ENCODE measurements at places on chromosomes 12 and 14.
A peak's percentile ranks its signal among the peaks of the same experiment; 100 is the strongest.

DNA sequence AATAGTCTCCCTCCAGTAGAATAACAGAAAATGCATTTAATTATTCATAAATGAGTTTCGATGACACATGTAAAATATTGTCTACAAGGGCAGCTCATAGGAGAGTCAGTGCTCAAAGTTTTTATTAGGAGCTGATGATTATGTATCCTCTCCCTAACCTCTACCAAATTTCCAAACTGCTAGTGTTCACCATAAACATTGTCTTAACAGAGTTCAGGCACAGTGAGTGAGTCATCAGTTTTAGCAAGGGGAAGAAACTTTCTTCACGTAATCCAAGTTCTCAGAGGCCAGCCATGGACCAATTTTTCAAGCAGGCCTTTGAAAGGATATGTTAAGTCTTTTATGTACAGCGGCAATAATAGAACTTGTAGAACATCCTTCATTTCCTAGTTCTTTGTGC, 649.2 kb upstream of the MIS18BP1 start:
- no peak for DNase-seq

DNA sequence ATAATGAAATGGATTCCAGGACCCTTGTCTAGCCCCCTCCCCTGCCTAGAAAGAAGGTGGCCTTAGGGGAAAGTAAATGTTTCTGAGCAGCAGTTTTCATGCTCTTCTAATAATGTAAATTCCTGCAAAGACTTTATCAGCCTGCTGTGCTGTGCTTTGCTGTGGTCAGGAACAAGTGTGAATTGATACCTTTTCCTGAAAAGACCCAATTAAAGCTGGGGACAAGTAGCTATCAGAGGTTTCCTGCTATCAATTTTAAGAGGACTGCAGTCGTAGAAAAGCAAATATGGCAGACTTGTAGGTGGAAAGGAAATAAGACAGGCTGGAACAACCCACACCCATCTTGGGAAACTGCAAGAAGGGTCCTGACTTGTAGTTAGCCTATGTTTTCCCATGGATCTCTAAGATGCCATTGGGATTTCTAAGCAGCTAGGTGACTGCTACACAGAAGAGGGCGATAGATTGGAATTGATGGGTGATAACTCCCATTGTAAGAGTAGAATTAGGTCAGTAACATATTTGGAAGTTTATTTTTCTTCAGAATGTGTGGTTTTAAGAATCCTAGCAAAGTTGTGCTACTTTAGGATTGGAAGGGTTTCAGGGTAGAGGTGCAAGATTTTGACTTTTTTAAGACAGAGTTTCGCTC, 3.1 kb downstream of the DYNLL1 start:
- DNase-seq: no peak

- DNase-seq: no peak
These were observed 24.8 kb downstream of the ALDH2 start for GRCh38 chr12:111791507-111791906.

- DNase-seq: no peak
These were observed 5.8 kb downstream of the NID2 start for GRCh38 chr14:52063052-52063462.

DNA sequence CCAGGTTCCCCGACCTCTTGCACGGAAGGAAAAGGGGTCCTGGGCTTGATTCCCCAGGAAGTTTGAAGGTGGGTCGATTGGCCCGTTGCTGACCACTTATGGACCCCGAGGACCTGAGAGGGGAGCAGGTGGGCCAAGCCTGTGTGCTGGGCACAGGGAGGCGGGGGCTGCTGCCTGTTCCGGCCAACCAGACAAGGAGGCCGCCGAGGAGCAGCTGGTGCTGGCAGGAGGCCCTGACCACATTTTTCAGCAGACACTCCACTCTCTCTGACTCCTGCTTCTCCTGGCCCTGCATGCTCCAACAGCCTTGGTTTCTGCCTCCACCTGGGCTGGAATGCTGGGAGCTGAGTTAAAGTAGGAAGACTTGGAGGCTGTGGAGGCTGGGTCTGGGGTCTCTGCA, 42.8 kb downstream of the NOS1 start:
- DNase-seq: no peak

- no peak for DNase-seq
These were observed 338.2 kb downstream of the TRHDE start for GRCh38 chr12:72610342-72610741.

DNA sequence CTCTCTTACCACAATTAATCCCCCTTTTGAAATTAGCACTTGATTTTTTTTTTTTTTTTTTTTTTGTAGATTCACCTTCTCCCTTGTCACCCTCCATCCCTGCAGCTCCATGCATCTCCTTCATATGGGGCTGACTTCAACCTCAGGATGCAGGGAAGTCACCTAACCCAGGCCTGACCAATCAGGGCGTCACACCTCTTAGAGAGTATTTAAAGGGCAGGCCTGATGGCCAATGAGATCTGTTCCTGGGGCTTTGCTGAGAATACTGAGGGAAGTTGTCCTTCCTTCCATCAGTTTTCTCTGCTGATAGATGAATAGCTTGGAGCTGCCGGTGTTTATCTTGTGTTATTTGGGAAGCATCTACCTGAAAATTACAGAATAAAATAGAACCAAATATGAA, 1104.7 kb upstream of the TMEM132C start:
- DNase-seq: no peak

DNA sequence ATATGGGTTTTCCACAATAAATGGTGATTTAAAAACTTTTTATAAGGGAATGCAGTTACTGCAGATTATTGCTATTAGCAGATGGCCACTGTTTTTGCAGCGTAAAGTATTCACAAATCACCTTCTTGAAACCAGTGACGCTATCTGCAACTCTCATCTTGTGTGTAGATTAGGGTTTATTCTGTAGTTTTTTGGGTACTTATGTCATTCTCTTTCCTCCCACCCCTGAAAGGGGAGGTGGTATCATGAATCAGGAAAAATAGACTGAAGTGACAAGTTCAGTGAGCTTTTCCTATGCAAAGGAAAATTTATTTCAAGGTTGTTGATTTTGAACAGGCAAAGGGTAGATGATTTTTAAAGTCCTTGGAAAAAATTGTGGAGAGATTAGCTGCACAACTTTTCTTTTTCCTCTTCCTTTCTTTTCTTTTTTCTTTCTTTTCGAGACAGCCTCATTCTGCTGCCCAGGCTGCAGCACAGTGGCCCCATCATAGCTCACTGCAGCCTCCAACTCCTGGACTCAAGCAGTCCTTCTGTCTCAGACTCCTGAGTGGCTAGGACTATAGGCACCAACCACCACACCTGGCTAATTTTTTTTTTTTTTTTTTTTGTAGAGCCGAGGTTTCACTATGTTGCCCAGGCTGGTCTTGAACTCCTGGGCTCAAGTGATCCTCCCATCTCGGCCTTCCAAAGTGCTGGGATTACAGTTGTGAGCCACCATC, 1.6 kb downstream of the FRS2 start:
- no peak for DNase-seq

GRCh38 chr14:62759796-62760195, 285.5 kb downstream of the KCNH5 start:
- no peak for DNase-seq

DNA sequence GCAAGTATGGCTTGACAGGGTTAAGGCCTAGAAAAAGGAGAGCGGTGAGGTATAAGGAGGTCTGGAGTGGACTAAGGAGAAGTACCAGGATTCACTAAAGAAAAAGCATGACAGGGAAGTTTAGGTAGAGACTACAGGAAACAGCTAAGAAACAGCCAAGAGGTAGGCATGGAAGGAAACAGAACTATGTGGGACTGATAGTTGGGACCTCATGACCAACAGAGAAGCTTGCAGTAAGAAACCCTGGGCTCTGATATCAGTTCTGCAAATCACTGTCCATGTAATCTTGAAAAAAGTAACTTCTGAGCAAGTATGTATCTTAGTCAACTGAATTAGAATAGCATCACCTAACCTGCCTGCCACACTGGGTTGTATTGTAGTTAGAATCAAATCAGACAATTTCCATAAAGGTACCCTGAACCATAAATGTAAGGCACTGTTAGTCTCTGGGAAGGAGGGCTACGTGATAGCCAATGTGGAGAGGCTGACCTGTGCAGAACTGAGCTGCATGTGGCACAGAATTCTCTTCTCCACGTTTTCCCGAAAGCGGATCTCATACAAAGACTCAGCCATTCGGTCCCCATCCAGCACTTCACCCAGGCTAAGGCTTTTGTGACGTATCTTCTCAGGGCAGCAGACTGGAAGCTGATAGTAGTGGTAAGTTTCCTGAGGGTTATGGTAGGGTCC, 912 bp downstream of the TM9SF1 start:
- no peak for DNase-seq

DNA sequence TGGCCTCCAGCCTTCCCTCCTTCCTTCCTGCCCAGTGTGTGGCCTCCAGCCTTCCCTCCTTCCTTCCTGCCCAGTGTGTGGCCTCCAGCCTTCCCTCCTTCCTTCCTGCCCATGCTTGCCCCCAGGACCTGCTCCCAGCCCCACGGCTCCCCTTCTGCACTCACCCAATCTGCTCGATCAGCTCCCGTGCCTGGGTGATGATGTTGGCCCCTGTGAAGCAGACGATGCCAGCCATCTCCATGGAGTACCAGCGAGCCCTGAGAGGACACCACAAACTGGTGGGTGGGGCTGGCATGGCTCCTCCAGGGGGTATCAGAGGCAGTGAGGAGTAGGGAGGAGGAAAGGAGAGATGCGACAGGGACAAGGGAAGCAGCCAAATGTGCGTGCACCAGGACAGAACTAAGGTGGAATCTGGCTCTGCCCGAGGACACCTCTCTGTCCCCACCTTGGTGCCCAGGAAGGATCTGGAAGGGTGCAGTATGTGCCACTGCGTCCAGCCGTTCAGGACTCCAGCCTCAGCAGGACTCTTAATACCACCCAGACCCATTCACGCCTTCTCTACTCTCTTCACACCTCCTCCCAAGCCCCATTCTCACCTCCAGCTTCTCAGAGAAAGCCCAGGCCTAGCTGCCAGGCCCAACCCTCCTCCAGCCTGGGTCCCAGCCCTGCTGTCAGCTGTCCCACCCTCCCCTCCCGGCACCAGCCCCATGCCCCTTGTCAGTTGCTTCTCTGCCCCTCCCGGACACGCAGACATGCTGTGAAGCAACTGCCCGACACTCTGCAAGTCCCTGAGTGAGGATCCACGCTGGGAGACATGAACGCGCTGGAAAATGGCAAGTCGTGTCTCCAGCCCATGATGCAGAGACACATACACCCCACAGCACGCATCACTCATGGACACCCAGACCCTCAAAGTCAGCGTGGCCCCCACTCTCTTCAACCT, 22.7 kb downstream of the POLE start:
- DNase-seq: no peak

DNA sequence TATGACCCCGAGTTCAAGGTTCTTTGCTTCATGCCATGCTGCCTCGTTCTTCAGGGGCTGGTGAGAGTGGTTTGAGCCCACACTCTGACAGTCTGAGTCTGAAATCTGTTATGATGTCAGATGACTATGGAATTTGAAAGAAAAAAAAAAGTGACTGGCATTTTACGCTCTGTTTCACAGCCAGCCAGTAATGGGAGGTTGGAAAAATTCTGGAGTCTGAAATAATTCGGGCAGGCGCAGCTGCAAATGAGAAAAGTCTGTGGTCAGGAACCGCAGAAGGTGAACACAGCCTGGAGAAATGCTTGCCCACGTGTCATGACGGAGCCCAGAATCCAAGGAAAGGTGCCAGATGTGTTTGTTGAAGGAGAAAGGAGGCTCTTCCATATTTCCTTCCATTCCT, 269.8 kb upstream of the PWP1 start:
- DNase-seq: no peak

DNA sequence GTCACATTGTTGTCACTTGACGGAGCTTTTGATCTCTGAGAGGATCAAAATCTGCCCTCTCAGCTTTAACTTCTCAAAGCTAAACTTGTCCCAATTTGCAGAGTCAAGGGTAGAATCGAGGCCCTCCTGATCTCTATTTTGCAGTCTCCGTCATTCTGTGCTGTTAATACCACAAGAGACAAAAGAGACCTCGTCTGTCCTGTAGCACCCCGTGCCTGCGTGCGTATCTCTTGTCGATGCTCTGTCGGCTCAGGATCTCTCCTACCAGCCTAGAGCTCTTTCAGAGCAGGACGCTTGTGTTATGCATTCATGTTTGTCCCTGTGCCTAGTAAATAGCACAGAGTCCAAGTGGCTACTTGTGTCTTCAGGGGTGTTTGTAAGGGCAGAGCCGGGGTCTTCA, 5.1 kb downstream of the EVL start:
- DNase-seq: no peak

GRCh38 chr14:100115726-100116125, 43.7 kb downstream of the DEGS2 start:
- DNase-seq: no peak

DNA sequence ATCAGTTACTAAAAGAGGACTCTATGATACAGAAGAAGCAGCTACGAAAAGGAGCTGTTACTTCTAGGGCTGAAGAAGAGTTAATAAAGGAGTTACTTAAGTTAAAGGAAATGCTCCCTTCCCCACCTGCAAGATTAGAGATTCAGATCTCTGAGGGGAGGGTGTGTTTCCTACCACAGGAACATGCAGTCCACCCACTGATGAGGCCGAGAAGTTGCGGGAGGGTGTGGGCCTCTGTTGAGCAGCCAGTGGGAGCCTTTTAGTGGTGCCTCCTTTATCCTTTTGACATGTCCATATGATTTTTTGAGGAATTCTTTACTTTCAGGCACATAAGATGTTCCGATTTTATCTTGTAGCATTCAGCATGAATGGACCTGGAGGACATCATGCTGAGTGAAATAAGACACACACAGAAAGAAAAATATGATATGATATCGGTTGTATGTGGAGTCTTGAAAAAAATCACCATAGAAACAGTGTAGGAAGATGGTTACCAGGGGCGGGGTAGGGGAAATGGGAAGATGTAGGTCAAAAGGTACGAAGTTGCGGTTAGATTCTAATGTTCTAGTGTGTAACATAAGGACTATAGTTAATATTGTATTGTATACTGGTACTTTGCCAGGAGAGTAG, 4.4 kb upstream of the M6PR start:
- peak; percentile 55 for DNase-seq

- DNase-seq: no peak
These were observed 46.8 kb upstream of the EIF5 start for GRCh38 chr14:103286968-103287850.

GRCh38 chr12:4251967-4252366, 21.6 kb upstream of the CCND2 start:
- no peak for DNase-seq

- DNase-seq: no peak
These were observed 75.5 kb upstream of the CLMN start for GRCh38 chr14:95395098-95395737.

DNA sequence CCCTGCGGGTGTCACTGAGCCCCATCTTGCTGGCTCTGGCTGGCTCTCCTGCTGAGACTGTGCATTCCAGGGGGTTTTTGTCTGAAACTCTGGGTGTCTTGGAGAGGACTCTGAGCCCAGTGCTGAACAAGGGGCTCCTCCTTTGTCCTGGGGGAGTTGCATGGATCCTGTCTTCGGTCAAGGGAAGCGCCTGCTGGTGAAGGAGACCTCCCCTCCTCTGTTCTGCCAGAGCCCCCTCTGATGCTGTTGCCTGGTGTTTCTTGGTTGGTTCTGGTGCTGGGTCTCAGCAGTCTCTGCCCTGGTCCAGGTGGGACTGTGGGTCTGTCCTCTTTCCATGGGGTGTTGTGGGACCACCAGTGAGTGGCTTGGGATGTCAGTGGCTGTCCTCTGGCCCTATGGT, 380.9 kb downstream of the TMEM121 start:
- no peak for DNase-seq
